ENCODE measurements at places on chromosomes 7 and 10. TPM values are rescaled to one million over a fixed set of nuclear protein-coding genes. Genes with fewer than 3 reads are reported as not detected.

Gene MLLT10
- total RNA-seq: 26.1 TPM

Gene PPP1R3A
- total RNA-seq: 127 TPM

DNA sequence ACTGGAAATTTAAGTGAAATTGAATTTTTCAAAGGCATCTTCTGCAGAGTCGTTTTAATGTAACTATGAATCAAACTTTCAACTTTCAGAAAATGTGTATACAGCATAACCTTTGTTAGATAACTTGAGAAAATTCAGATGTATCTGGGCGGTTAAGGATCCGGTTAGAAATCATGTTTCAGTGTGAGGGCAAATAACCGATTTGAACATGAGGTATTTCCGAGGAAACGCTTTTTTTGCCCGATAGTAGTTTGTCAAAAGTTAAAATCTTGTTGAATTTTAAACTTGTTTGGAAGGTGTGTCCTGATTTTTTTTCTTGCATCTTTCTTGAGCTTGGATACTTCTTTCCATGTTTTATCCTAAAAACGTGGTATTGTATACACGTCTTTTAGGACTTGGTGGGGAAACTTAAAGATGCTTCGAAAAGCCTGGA is 1.3 kb upstream of the BMI1 start:
- DNase-seq: no peak

GRCh38 chr10:12333380-12334185 is 15.8 kb upstream of the CAMK1D start:
- peak; percentile 63 for DNase-seq

DNA sequence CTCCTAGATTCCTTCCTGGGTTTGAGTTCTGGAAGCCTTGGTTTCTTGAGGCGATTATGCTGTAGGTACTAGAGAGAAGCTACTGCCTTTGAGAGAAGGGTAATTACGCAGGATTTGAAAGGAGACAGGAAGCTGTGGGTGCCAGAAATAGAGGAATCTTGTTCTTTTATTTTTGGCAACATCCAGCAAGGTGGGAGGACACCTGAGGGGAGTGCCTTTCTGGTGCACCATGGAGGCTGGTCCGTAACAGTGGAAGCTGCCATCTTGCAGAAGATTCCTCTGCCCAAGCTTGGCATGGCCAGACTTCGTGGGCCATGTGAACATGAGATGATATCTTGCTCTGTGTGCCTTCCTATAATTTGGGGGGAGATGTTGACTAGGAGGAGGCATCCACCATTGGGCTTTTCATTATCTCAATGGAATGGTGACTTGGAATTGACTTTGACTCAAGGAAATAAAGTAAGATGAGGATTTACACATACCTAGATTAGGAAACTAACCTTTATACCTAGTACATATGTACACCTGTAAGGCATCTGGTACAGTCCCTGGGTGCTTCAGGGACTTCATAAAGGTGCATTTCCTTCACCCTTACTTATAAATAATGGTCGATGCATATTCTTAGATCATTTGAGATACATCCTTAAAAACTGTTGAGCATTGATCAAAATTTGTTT is 98.2 kb downstream of the PFKFB3 start:
- DNase-seq: no peak

- DNase-seq: no peak
Observed at GRCh38 chr7:132956556-132956955, 125.3 kb downstream of the CHCHD3 start.

GRCh38 chr10:88901984-88902789 is 22.1 kb downstream of the STAMBPL1 start:
- DNase-seq: no peak

- no peak for DNase-seq
Observed at GRCh38 chr7:79063019-79063698, 390.3 kb downstream of the MAGI2 start.

All from left ventricle myocardium superior (tissue), 1 donor.